ENCODE measurements at places on chromosomes 7 and 10. TPM values are rescaled to one million over a fixed set of nuclear protein-coding genes. Genes with fewer than 3 reads are reported as not detected.

The MYO1G gene
- 109 TPM for polyA plus RNA-seq

The APBB1IP gene
- polyA plus RNA-seq = 41.5 TPM

The SLC29A3 gene
- polyA plus RNA-seq = 4.3 TPM

The NUDT13 gene
- polyA plus RNA-seq = 1.4 TPM

GRCh38 chr10:35428521-35428920 is 92.2 kb downstream of the CCNY start:
- H3K4me1 ChIP-seq = peaks cover 42% of the 10 kb centered on the region
- H3K27ac ChIP-seq = no peak overlapping the region
- no peaks in the 10 kb centered on the region for H3K27me3 ChIP-seq

- no peak overlapping the region for H3K4me3 ChIP-seq
- H3K36me3 ChIP-seq = no peaks in the 10 kb centered on the region
- no peaks in the 10 kb centered on the region for H3K27me3 ChIP-seq
- no peaks in the 10 kb centered on the region for H3K4me1 ChIP-seq
- H3K27ac ChIP-seq = no peak overlapping the region
These were observed 65.5 kb downstream of the ATAD1 start for GRCh38 chr10:87752566-87752965.

DNA sequence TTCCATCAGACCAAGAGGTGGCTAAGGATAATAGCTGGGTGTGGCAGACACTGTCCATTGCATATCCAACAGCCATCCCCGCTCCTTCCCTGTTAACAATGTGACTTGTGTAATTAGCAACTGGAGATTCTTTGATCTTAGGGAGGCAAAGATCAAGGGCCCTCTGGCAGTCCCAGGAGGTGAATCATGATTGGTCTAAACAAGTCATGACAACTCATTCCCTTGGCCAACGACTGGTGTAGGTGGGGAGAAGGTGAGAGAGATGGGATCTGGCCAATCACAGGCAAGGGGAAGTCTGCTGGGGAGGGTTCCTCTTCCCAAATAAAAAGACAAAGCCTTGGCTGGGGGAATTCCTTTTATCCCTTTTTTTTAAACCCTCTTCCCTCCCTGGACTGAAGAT is 46.2 kb upstream of the COMTD1 start:
- H3K27me3 ChIP-seq = peaks cover 50% of the 10 kb centered on the region
- no peak overlapping the region for H3K27ac ChIP-seq
- no peaks in the 10 kb centered on the region for H3K36me3 ChIP-seq
- no peak overlapping the region for H3K4me3 ChIP-seq
- no peaks in the 10 kb centered on the region for H3K4me1 ChIP-seq
- no peak for DNase-seq

DNA sequence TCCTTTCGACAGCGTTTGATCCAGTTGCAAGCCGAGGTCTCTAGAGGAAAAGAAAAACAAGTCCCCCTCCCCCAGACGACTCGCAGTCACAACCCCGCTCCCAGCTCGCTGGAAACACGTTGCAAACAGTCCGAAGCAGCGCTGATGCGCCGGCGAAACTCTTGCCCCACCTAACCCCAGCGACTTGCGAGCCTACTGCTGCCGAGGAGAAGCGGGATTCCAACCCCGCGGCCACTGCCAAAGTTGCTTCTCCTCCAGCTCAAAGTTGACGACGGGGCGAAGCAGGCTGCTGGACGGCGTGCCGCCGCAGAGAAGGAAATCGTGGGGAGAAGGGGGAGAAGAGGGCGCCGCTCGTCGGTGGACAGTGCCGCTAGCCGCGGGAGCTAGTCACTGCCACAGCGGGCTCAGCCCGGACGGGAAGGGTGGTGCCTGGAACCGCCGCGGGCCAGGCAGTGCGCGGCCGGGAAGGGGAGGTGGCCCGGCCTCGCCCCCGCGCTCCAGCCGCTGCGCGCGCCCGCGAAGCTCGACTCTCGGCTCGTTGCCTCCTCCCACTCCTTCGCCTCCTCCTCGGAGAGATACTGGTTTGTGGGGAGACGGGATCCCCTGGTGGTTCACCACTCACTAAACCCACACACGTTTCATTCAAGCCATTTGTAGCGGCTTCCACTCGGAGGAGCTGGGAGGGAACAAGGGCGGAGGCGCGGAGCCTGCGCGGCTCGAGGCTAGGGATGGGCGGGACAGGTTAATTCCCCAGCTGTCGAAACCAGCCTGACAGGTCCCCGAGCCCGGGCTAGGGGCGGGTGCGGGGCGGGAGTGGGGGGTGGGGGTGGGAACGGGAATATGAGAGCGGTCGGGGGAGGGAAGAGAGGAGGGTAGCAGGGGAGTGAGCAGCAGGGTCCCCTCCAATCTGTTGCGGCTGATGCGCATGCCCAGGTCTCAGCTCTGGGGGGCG is at the start of gene GPR37:
Gene GPR37 (minus strand): TSS at position 392 of the 952 bp plus-strand sequence. CDS start 816 bp downstream, outside the sequence.
- peaks cover 54% of the 10 kb centered on the region for H3K27me3 ChIP-seq
- peaks cover 6% of the 10 kb centered on the region for H3K36me3 ChIP-seq
- H3K4me1 ChIP-seq = peaks cover 20% of the 10 kb centered on the region
- H3K27ac ChIP-seq = peak within 1 kb of the TSS; percentile 53
- H3K4me3 ChIP-seq = peak within 1 kb of the TSS; percentile 87
- DNase-seq = no peak

DNA sequence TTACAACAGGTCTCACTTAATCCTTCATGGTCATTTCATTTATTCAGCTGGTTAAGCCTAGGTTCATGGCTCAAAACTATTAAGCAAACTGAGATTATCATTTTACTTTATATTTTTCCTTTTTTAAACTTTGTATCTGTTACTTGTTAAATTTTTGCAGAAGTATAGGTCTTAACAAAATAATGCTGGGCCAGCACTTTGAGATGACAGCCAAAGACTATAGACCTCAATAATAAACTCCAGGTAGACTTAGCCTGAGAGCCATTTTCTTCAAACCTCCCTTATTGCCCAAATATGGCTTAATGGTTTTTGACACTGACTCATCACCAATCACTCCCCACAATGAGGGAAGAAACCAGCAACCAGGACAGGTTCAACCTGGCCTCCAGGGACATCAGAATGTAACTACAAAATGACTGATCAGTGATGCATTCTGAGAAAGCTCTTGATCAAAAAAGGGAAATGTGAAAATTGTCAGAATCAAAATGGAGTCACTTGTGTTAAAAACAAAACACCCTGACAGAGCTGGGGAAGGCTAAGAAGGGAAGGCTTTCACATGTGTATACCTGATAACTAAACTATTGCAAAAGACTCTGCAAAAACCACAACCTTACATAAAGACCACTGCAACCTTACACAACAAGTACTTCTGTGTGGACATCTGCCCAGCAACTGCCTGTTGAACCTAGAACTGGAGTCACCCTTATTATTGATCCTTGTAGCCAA is 2.1 kb upstream of the CCDC126 start:
- no peaks in the 10 kb centered on the region for H3K36me3 ChIP-seq
- peaks cover 5% of the 10 kb centered on the region for H3K27me3 ChIP-seq
- H3K4me1 ChIP-seq = peaks cover 36% of the 10 kb centered on the region

- no peak overlapping the region for H3K27ac ChIP-seq
- H3K27me3 ChIP-seq = peaks cover 8% of the 10 kb centered on the region
- no peak overlapping the region for H3K4me3 ChIP-seq
- peaks cover 3% of the 10 kb centered on the region for H3K4me1 ChIP-seq
- no peaks in the 10 kb centered on the region for H3K36me3 ChIP-seq
These were observed 58.9 kb upstream of the WAPL start for GRCh38 chr10:86580521-86580891.

DNA sequence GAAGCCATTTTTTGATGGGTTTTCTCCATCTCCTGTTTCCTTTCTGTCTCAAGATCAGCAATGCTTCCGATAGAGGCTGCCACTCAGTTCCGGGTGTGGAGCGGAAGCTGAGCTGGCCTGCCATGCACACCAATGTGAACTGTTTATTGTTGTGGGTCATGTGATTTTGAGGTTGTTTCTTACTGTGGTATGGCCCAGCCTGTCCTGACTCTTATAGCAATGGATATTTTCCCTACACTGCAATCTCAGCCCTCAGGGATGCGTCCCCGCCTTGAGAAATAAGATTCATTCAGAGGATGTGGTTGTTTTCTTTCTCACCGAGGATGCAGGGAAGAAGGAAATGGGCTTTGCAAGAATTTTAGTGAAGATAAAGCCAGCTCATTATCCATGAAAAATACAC is 134.7 kb downstream of the PFKFB3 start:
- H3K27ac ChIP-seq = no peak overlapping the region
- no peak for DNase-seq
- H3K27me3 ChIP-seq = peaks cover 26% of the 10 kb centered on the region
- peaks cover 2% of the 10 kb centered on the region for H3K4me1 ChIP-seq
- no peak overlapping the region for H3K4me3 ChIP-seq
- peaks cover 14% of the 10 kb centered on the region for H3K36me3 ChIP-seq

- H3K27ac ChIP-seq = no peak overlapping the region
- H3K4me1 ChIP-seq = no peaks in the 10 kb centered on the region
- DNase-seq = no peak
- H3K36me3 ChIP-seq = no peaks in the 10 kb centered on the region
These were observed 79.1 kb downstream of the NEURL1 start for GRCh38 chr10:103572347-103573204.

Data from naive B cell (primary cell).